Endothelial cell (in vitro differentiated cells): ENCODE measurements at places on chromosomes 5 and 9. TPM values are rescaled to one million over a fixed set of nuclear protein-coding genes. Genes with fewer than 3 reads are reported as not detected.

- peaks cover 9% of the 10 kb centered on the region for H3K4me1 ChIP-seq
- no peak overlapping the region for H3K4me3 ChIP-seq
- H3K27me3 ChIP-seq, result peaks cover 2% of the 10 kb centered on the region
Measured at GRCh38 chr9:38361473-38361850, 31.0 kb upstream of the ALDH1B1 start.

CCNO gene
- total RNA-seq, result 0.15 TPM

RPL35 gene
- 1,069 TPM for total RNA-seq

DNA sequence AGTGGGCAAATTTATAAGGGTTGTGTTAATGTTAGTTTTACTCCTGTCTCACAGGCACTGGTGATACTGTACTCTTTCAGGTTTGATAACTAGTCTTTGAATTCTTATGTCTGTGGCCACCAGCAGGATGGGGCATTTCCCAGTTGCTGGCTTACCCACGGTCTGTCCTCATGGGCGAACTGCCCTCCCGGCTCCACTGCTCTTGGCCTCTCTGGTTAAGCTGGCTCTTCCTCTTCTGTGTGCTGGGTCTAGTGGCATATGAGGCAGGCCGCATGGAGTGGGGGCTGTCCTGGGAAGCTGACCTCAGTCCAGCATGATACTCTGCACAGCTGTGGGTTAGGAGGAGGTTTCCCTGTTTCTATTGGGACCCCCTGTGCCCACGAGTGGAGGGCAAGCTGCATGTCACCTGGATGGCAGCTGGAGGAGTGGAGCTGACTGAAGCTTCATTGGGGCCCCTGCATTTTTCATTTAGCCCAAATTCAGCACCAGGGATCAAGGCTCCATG lies 19.5 kb downstream of the PHF2 start:
- H3K4me3 ChIP-seq, result no peak overlapping the region
- no peak for DNase-seq
- peaks cover 12% of the 10 kb centered on the region for H3K4me1 ChIP-seq
- no peaks in the 10 kb centered on the region for H3K36me3 ChIP-seq
- H3K27ac ChIP-seq, result no peak overlapping the region

GRCh38 chr9:35813434-35814105 lies 1.3 kb downstream of the HINT2 start:
- peaks cover 4% of the 10 kb centered on the region for H3K36me3 ChIP-seq
- no peak for DNase-seq
- H3K27me3 ChIP-seq, result peaks cover 12% of the 10 kb centered on the region
- H3K27ac ChIP-seq, result no peak overlapping the region
- peak overlapping the region; percentile 65 for H3K4me3 ChIP-seq
- H3K4me1 ChIP-seq, result peaks cover 45% of the 10 kb centered on the region

ROR2 gene
- total RNA-seq, result 3.5 TPM

- no peak overlapping the region for H3K4me3 ChIP-seq
- H3K27me3 ChIP-seq, result no peaks in the 10 kb centered on the region
- peaks cover 17% of the 10 kb centered on the region for H3K36me3 ChIP-seq
- no peaks in the 10 kb centered on the region for H3K4me1 ChIP-seq
Measured at GRCh38 chr9:100317706-100318105, 35.0 kb downstream of the TEX10 start.

FOXD1 gene
- 0.33 TPM for total RNA-seq

DNA sequence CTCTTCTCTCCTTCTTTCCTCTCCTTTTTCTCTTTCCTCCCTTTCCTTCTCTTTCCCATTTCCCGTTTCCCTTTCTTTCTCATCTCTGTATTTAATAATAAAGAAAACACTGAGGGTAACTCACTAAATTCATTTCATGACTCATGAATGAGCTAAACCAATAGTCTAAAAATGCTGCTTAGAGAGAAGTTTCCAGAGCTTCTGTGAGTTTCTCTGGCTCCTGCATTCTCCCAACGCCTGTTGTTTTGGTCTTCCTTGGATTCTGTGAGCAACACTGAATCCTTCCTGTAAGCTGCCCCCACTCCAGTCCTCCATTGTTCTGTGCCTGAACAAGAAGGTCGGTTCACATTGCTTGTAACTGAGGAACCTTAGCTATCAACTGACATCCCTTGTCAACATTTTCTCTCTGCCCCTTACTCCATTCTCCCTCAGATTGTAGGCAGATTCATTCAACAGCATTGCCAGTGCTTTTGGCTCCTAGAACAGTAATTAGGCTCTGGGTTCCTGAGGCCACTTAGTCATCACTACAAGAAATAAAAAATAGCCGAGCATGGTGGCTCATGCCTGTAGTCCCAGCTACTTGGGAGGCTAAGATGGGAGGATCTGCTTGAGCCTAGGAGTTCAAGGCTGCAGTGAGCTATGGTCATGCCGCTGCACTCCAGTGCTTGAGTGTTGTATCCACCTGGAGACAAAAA lies 237.7 kb upstream of the KLF4 start:
- peaks cover 7% of the 10 kb centered on the region for H3K4me1 ChIP-seq
- peak overlapping the region; percentile 73 for H3K27ac ChIP-seq
- DNase-seq, result no peak
- H3K36me3 ChIP-seq, result no peaks in the 10 kb centered on the region
- H3K27me3 ChIP-seq, result no peaks in the 10 kb centered on the region
- H3K4me3 ChIP-seq, result no peak overlapping the region

GRCh38 chr5:179772351-179772750 lies 21.4 kb upstream of the LTC4S start:
- peaks cover 44% of the 10 kb centered on the region for H3K36me3 ChIP-seq
- no peak for DNase-seq
- peak overlapping the region; percentile 62 for H3K4me3 ChIP-seq
- H3K27me3 ChIP-seq, result peaks cover 3% of the 10 kb centered on the region
- no peaks in the 10 kb centered on the region for H3K4me1 ChIP-seq
- no peak overlapping the region for H3K27ac ChIP-seq

- no peak for DNase-seq
- H3K36me3 ChIP-seq, result no peaks in the 10 kb centered on the region
- no peaks in the 10 kb centered on the region for H3K27me3 ChIP-seq
- H3K27ac ChIP-seq, result no peak overlapping the region
- no peaks in the 10 kb centered on the region for H3K4me1 ChIP-seq
Measured at GRCh38 chr9:115923410-115923809, 230.2 kb upstream of the PAPPA start.
